ENCODE measurements at places on chromosomes 11 and 22. TPM values are rescaled to one million over a fixed set of nuclear protein-coding genes. Genes with fewer than 3 reads are reported as not detected.
A peak's percentile ranks its signal among the peaks of the same experiment; 100 is the strongest.

DNA sequence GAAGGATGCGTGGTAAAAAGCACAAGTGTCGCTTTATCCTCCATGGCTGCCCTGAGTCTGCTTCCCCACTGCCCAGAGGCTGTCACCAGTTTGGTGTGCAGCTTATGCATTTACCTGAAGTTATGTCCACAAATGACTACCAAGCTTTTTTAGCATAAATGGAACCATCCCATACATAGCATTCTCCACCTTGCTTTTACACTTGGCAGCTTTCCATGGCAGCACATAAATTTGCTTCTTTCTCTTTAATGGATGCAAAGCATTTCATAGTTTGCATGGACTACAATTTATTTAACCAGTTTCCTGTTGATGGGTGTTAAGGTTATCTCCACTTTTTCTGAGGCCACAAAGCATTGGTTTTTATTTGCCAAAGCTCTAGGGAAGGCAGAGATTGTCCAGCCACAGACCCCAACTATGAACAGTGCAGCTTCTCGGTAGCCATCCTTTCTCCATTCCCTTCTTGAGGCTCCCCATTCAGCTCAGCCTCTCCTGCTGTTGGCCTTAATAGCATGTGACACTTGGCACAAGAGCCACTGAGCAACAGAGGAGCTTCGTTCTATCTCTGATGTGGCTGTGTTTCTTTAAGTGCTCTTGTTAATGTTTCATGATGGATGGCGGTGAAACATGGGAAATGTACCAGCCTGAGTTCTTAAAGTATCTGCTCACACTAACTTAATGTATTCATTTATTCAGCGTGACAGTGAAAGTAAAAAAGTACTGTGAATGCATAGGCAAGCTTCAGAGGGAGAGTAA, 59.8 kb upstream of the NAV2 start:
- DNase-seq, result no peak

GRCh38 chr11:48055292-48056132, 75.2 kb downstream of the PTPRJ start:
- peak; percentile 84 for DNase-seq

DNA sequence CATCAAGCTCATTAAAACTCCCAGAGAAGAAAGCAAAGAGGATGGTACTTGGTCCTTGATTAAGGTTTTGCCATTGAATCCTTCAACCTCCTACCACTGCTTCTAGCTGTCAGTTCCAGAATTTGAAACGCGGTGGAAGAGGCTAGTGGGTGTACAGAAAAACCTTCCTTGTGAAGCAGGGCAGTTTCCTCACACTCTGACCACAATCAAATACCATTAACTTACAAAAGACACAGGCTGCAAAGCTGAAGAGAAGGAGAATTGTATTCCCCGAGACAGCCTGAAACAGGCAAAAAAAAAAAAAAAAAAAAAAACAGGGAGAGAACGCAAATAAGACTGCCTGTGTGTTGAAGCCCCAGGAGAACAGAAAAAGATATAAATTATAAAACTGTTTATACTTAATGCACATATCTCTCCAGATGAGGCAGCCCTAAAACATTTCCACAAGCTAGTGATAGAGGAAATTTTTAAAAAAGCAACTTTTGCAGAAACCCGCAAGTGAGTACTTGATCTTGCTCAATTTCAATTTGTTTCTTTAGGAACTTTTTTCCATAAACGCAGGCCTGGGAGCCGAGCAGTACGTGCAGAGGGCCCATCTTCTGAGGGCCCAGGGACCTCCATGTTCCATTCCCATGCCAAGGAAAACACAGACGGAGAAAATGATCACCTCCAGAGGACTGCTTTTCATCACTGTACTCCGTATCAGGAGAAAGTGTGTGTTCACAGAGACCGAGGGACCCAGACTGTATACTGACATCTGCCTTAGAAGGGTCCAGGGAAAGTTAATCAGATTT, 218.7 kb upstream of the BLID start:
- DNase-seq, result no peak

DNA sequence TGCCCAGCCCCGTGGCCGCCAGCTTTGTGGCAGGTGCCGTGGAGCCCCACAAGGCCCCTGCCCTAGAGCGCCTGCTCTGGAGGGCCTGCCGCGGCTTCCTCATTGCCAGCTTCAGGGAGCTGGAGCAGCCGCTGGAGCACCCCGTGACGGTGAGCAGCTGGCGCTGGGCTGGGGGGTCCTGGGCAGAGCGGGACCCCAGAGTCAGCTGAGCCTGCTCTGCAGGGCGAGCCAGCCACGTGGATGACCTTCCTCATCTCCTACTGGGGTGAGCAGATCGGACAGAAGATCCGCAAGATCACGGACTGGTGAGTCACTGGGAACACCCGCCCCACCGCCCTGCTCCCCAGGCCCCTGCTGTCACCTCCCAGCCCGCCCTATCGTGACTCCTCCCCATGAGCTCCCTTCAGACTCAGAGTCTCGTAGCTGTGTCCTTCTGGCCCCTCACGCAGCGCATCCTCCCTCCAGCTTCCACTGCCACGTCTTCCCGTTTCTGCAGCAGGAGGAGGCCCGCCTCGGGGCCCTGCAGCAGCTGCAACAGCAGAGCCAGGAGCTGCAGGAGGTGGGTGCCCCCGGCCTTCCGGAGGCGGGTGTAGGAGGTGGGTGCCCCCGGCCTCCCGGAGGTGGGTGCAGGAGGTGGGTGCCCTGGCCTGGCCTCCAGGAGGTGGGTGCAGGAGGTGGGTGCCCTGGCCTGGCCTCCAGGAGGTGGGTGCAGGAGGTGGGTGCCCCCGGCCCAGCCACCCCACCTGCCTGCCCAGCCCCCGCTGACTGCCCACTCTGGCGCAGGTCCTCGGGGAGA, 4.7 kb downstream of the TCIRG1 start:
- DNase-seq, result no peak

DNA sequence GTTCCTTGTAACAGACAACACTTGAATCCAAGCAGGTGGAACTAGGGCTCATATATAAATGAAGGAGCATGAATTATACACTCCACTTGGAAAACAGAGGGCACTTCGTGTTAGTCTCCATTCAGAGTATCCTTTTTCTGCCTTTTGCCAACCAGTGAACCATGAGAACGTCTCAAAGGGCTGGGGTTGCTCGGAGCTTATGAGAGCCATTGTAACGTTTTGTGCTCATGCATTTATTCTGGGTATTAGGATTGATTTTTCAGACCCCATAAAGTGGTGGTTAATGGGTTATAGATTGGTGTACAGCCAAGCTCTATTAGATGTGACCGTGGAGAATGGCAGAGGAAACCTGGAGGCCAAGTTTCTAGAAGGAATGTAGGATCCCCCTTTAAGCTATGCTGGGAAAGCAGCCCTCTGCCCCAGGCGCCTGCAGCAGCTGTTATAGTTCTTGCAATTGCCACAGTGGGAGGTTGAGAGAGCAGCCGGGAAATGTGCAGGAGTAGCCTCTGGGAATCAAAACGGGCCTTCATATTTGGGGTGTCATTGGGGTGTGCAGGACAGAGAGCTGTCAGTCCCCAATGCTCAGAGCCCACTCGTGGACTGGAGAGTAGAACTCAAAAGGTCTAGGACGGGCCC, 54.6 kb upstream of the ASPHD2 start:
- no peak for DNase-seq

GRCh38 chr11:65083834-65084597, at the start of the genes CDCA5 and ZFPL1:
Gene CDCA5, minus strand, starts transcription at chr11:65084040. Its CDS starts 62 bp downstream, at chr11:65083978.
Gene ZFPL1, plus strand, starts transcription at chr11:65084222. Its CDS starts 477 bp downstream, at chr11:65084699.
- peak; percentile 96 for DNase-seq

- peak; percentile 82 for DNase-seq
Observed at GRCh38 chr11:124740277-124740882, 638 bp downstream of the NRGN start.

- no peak for DNase-seq
Observed at GRCh38 chr11:62176766-62177165, 13.2 kb upstream of the SCGB1D1 start.

GRCh38 chr11:76689313-76690260, 19.0 kb upstream of the LRRC32 start:
- no peak for DNase-seq

DNA sequence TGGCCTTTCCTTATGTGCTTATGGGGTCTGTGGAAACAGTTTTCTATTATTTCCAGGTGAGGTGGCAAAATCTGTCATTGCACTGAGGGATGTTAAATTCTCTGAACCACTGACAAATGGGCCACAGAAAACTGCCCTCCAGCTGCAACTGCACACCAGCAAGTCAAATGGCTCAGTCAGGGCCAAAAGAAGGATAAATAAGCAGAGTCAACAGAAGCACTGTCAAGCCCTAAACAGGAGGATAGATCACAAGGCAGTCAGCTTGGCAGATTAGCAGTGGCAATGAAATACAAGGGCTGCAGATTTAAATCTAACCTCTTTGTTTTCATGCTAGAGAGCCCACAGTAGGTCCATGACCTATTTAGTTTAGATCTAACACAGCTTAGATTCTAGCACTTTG, 435.6 kb downstream of the ETS1 start:
- no peak for DNase-seq

- no peak for DNase-seq
Observed at GRCh38 chr11:94025690-94026394, 4.7 kb downstream of the HEPHL1 start.

DNA sequence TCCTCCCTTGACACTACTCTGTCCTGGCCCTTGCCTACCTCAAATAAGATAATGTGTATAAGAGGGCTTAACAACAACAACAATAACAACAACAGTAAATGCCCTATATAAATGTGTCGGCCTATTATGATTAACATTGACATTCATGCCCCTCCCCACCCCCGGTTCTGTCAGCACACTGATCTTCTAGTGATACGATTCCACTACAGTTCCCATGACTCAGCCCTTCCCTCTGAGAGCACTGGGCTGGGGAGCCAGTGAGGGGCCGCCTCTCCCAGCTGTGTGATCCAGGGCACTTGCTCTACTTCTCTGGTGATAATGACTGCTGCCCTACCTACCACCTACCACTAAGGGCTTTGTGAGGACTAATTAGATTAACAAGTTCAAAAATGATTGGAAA, 92.2 kb upstream of the PHOX2A start:
- no peak for DNase-seq

DNA sequence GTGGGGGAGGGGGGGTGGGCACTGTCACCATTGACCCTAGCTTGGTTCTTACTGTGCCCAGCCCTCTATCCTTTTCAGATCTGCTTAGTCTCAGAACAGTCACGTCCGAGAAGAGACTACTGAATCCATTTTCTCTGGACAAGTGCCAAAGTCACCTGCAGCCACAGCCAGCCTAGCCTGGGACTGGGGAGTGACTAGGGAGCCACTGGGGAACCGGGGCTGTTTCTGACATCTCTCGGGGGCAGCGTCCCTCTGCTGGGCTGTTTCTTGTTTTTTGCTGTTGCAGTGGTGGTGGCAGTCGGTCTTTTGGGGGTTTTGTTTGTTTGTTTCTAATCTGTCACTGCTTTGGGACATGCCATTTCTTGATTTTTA, 8.7 kb downstream of the SLC37A2 start:
- DNase-seq, result no peak

The SMIM35 gene
- total RNA-seq, result 0.27 TPM

The RAB39A gene
- not detected for total RNA-seq

The RAB38 gene
- total RNA-seq, result 3.4 TPM

The KDM4E gene
- not detected for total RNA-seq

The UPK3A gene
- not detected for total RNA-seq

The SLC1A2 gene
- total RNA-seq, result not detected
